ENCODE measurements at places on chromosomes 3 and 15.

DNA sequence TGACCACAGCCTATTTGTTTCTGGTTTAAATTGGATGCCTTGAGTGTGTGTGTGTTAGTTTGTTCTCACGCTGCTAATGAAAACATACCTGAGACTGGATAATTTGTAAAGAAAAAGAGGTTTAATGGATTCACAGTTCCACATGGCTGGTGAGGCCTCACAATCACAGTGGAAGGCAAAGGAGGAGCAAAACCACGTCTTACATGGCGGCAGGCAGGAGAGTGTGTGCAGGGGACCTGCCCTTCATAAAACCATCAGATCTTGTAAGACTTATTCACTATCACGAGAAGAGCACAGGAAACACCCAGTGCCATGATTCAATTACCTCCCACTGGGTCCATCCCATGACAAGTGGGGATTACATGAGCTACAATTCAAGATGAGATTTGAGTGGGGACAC is 260.5 kb downstream of the WDR72 start:
- no peak for DNase-seq

- peak; percentile 18 for DNase-seq
Observed at GRCh38 chr3:10334042-10334441, 13.1 kb upstream of the SEC13 start.

DNA sequence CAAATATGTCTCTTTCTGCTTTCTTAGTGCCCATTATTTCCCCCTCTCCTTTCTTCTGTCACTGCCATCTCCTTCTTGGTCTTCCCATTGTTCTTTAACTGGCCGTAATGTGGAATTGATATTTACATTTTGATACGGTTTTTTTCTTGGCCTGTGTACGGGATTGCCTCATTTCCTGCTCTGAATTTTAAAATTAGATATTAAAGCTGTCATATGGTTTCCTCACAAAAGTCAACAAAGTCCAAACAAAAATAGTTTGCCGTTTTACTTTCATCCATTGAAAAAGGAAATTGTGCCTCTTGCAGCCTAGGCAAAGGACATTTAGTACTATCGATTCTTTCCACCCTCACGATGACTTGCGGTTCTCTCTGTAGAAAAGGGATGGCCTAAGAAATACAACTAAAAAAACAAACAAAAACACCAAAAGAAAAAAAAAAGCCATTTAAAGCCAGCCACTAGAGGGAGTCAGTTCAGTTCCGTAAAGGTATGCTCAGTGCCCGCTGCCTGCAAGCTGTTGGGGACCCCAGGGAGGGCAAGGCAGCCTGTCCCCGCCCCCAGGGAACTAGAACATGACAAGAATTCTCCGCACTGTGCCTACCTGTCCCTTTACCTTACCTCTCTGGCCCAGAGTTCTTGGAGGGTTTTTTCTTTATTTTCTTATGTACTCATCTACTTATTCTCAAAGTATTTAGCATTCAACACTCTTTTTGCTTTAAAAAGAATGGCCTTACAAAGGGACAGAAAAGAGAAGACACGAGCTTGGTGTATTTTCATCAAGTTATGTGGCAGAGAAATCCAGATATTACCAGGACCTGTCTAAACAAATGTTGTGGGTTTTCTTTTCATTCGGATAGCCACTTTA is 30.0 kb upstream of the NR2E3 start:
- DNase-seq: no peak

DNA sequence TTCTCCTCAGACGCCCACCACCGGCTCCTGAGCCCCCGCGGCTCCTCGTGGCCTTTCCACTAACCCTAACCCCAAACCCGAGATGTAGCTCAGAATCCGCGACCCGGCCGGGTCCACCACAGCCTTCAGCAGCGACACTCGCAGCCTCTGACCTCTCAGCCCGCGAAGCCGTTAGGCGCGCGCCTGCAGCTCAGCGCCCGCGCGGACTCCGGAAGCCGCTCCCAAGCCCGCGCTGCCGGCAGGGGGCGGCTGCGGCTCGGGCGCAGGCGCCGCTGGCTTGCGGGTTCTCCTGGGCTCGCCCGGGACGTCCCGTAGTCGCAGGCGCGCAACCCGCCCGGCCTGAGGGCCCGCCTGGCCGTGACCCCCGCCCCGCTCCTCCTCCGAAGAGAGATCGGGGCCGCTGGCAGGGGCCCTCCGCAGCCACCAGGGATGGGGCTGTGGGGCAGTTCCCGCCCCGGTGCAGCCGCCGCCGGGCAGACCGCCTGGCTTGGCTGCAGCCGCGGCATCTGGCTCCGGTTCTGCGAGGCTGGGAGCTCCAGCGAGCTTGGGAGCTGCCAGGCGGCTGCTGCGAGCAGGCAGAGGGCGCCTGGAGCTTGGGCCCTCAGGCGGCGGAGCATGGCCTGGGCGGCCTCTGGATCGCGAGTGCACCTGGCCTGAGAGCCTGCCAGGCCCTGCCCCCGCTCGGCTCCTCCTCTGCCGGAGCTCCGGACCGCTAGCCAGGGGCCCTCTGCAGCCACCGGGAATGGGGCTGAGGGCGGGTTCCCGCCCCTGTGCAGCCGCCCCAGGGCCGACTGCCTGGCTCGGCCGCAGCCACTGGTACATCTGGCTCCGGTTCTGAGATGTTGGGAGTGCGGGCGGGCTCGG is 120.7 kb downstream of the LMLN start:
- DNase-seq: peak; percentile 42

GRCh38 chr3:59788801-59789200 is 739.0 kb upstream of the CFAP20DC start:
- no peak for DNase-seq

- DNase-seq: no peak
Observed at GRCh38 chr15:35505809-35506208, 40.2 kb downstream of the DPH6 start.

DNA sequence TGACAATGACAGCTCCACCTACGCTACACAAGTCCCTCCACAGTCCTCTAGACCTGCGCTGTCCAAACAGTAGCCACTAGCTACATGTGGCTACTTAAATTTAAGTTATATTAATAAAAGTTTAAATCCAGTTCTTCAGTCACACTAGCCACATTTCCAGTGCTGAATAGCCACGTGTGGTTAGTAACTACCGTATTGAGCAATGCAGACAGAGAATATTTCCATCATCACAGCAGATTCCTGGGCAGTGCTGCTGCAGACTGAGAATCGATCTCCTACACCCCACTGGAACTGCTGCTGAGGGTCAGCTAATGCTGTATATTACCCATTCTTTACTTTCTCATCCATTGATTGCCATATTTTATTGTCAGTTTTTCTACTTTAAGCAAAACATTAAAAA is 40.9 kb downstream of the HDC start:
- no peak for DNase-seq

DNA sequence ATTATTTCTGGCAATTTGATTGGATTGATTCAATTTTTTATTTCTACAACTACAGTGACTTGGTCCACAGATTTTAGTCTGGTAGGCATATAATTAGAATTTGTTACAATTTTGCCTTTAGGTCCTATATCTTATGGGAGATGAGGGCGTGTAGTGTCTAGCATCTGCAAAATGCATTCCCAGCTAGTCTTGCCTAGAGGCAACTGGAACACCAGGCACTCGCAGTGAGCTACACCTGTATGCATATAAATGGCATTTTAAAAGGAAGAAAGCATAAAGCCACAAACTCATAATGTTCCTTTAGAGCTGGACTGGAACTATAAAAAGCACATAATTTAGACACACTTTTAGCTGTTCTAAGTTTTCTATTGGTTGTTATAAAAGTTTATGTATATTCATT is 17.9 kb upstream of the SPPL2A start:
- no peak for DNase-seq

GRCh38 chr3:59526999-59527398 is 477.2 kb upstream of the CFAP20DC start:
- DNase-seq: no peak

- DNase-seq: no peak
Observed at GRCh38 chr3:124577494-124578167, 152.6 kb upstream of the UMPS start.

GRCh38 chr3:121926380-121926779 is 32.2 kb downstream of the SLC15A2 start:
- DNase-seq: no peak

DNA sequence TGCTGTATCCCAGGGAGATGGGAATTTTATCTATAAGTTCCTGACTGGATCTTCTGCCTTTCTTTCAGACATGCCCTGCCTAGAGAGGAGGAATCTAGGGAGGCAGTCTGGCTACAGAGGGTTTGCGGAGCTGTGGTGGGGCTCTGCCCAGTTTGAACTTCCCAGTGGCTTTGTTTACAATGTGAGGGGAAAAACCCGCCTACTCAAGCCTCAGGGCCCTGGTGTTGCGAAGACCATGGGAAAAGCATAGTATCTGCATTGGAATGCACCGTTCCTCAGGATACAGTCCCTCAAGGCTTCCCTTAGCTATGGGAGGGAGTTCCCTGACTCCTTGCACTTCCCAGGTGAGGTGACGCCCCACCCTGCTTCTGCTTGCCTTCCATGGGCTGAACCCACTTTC is 168.7 kb downstream of the TMEM108 start:
- no peak for DNase-seq

GRCh38 chr3:50657816-50658215 is 16.9 kb upstream of the DOCK3 start:
- no peak for DNase-seq

GRCh38 chr15:48149858-48150257 is 28.2 kb downstream of the MYEF2 start:
- DNase-seq: no peak

DNA sequence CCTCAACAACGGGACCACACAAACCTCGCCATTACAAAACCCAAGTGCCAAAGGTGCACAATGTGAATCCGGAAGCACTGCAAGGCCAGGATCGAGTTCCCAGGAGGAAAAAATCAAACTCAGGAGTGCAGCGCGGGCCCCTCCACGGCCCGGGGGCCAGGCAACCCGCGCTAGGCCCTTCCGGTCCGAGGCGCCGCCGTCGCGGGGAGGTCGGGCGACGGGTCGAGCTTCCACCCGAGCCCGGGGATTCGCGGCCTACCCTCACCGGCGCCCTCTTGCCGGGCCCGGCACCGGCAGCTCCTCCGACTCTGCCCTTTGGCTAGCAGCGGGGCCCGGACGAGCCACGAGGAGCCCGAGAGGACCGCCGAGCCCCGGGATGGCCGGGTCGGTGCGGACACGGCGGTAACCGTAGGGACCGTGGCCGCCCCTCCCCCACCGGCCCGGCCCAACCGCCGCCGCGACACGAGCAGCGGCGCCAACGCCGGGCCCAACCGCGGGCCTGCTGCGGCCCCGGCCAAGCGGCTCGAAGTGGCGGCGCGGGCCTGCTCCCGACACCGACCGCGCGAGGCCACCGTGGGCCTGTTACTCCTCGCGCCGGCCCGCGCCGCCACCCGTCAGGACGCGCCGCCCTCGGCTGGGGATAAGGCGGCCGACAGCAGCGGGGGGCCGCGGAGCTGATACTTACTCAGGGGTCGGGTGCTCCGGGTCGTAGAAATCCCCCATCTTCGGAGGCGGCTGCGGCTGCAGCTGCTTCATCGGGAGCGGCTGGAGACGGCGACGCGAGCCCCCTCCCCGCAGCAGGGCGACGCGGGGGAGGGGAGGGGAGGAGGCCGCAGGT is 525 bp downstream of the SETD2 start:
- peak; percentile 53 for DNase-seq

DNA sequence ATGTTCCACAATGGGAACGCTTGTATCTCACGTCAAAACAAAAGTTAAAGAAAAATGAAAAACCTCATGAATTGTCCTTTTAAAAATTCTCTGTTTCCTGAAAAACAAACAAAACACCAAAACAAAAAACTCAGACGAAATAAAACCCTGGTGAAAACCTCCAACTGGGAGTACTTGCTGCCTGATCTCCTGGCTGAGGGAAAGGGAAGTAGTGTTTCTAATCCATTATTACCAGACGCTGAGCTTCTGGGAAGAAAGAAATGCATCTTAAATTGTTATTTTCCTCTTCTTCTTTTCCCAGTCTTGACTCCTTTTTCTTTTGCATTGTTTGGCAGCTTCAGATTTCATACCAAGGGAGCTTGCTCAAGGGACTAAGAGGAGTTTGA is 243.2 kb upstream of the RGMA start:
- DNase-seq: no peak

DNA sequence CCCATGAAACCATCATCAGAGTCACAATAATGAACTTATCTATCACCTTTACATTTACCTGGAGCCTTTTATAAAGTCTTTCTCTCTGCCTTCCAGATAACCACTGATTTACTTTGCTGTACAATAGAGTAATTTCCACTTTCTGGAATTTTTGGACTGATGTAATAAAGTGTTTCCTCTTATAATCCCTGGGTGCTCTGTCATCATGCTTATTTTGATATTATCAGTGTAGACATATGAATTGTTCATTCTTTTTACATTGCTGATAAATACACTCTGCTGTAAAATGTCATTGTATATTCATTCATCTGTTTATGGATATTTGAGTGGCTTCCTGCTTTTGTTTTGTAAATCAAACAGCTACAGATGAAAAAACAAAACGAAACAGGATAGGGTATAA is 27.0 kb upstream of the IREB2 start:
- DNase-seq: no peak

DNA sequence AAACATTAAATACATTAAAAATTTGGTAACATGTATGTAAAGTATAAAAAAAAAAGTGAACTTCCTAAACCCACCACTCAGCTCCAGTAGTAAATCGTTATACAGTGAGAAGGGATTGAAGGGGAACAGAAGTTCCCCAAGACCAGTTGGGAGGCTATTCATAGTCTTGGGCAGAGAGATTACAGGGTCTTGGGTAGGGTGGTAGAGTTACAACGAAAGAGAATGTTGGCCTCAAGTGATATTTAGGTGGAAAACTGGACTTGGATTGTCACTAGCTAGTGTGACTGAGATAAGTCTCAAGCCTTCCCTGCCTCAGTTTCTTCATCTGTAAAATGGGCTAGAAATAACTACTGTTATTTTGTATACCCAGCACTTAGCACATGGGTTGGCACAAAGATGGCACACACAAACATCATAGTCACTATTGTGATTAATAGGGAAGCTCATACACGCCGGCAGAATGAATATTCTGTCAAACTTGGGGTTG is 431 bp upstream of the YEATS2 start:
- DNase-seq: no peak
